ENCODE measurements at places on chromosomes 4 and X. TPM values are rescaled to one million over a fixed set of nuclear protein-coding genes. Genes with fewer than 3 reads are reported as not detected.

DNA sequence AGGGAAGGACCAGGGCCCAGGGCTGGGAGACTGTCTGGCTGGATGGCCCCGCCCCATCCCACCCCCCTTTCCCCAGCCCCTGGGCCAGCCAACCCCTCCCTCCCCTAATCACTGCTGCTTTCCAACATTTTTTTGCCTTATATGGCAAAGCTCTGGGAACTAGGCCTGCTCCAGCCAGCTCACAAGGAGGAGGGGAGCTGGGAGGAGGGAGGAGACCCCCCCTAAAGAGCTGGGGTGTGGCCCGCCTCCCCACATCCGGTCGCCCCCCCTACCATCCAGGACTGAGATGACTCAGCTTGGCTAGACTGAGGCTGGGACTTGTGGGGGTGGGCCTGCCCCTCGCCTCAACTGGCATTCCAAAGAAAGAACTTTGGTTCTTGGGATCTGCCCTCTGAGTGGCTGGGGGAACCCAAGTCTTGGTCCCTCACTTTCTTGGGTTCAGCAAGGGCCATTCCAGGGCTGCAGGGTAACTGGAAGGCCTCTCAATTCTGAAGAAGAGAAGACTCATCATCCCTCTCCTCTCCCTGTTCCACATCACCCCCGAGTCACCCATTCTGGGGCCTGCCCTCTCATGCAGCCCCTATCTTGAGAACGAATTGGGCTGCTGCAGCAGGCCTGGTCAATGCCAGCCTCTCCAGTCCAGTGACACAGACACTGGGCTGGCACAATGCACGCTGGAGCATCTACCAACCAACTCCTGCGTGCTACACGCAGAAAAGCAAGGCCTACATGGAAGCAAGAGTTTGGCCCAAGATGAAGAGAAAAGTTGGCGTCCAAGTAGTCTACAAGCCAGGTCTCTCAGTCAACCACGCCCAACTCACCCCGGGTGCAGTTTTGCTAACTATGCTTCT, 4.8 kb downstream of the FLNA start:
- H3K36me3 ChIP-seq, result no peaks in the 10 kb centered on the region
- H3K4me3 ChIP-seq, result peak overlapping the region; percentile 90
- peak; percentile 67 for DNase-seq
- H3K4me1 ChIP-seq, result peaks cover 4% of the 10 kb centered on the region
- H3K27me3 ChIP-seq, result no peaks in the 10 kb centered on the region

DNA sequence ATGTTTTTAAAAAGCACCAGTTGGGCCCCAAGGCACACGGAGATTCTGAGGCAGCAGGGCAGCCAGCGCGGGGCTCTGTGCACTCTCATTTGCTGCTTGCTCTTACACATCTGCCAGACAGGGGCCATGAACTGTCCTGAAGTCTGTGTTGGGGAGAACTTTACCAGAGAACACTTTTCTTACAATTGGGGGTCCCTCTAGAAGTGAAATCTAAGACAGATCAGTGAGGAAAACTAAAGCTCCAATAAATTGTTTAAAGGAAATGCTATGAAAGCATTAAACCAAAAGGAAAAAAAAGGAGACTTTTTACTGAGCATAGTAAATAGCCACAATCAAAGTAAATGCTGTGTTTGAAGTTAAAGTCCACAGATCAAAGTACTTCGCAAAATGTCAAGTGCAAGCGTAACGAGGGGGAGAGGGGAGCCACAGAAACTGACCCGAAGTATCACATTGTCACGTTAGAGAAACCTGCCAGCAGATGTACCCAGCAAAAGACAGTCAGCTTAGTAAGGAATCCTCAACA, 37.8 kb downstream of the SORBS2 start:
- peaks cover 36% of the 10 kb centered on the region for H3K27me3 ChIP-seq
- no peak overlapping the region for H3K4me3 ChIP-seq
- no peaks in the 10 kb centered on the region for H3K4me1 ChIP-seq

DNA sequence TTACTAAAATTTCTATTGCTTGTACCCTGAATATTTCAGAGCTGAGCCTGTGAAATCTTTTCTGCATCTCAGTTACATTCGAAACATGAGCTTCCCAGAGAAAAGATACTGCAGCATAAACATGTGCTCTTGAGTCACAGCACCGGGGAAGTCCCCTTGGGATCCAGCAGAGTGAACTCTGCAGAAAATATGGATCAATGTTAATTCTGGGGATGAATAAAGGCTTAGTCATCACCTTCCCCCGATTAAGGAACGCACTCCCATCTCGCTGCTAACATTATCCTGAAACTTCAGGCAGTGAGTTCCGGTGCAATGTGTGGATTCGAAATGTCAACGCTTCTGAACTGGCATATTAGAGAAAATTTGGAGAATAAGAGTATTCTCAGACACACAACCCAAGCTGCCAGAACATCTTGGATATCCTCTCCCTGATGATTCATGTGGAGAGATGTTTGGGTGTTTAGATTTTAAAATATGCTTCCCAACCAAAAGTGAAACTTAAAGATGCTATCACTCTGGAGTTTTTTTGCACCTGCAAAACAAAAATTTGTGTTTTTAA, 90.8 kb downstream of the IRF2 start:
- peak overlapping the region; percentile 75 for H3K27ac ChIP-seq
- H3K4me1 ChIP-seq, result peaks cover 83% of the 10 kb centered on the region
- no peak overlapping the region for H3K4me3 ChIP-seq
- peaks cover 6% of the 10 kb centered on the region for H3K36me3 ChIP-seq
- H3K27me3 ChIP-seq, result no peaks in the 10 kb centered on the region

DNA sequence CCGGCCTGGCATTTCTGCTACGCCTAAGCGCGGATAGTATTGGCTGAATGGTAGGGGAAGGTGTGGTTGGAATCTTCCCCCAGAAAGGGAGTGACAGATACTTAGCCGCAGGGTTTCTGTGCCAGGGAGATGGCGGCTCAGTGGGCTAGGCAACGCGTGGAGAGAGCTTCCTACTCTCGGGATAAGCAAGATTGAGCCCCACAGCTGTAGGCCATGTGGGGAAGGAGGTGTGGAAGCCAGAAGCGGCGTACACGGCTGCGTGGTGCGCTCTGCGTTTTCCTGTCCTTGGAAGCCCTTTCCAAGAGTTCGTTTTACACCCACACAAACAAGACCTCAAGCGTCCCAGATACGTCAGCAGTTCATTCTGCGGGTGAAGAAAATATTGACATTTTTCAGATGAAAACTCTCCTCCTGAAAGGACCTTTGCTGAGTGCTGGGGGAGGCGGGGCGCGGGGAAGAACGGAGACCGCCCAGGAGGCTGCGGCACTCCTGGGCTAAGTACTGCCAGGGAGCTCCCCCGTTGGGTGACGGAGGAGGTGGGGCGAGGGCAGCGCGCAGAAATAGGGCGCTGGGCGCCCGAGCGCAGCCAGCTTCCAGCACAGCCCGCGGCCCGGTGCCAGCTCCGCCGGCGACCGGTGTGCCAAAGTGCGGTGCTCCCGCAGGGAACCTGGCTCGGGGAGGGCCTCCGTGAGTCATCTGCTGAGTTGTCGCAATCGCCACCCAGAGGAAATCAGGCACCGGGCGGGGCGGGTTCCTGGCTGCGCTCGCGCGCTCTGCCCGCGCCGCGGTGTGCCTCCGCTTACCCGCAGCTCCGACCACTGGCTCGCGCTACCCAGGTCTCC, at the start of gene GPAT3:
Gene GPAT3, plus strand, starts transcription at position 589 of the 842 bp plus-strand sequence. CDS start 515 bp downstream, outside the sequence.
- H3K36me3 ChIP-seq, result no peaks in the 10 kb centered on the region
- peak within 1 kb of the TSS; percentile 97 for H3K4me3 ChIP-seq
- H3K4me1 ChIP-seq, result peaks cover 22% of the 10 kb centered on the region
- peak within 1 kb of the TSS; percentile 94 for H3K27ac ChIP-seq
- peak; percentile 41 for DNase-seq
- H3K27me3 ChIP-seq, result peaks cover 24% of the 10 kb centered on the region

- H3K27ac ChIP-seq, result no peak overlapping the region
- no peaks in the 10 kb centered on the region for H3K27me3 ChIP-seq
- H3K4me3 ChIP-seq, result no peak overlapping the region
- H3K36me3 ChIP-seq, result no peaks in the 10 kb centered on the region
These were observed 40.5 kb upstream of the RASGEF1B start for GRCh38 chr4:81512001-81512756.

GRCh38 chr4:139774759-139775487, 109.3 kb downstream of the MGST2 start:
- no peak for DNase-seq
- no peaks in the 10 kb centered on the region for H3K27me3 ChIP-seq
- no peaks in the 10 kb centered on the region for H3K4me1 ChIP-seq
- H3K36me3 ChIP-seq, result no peaks in the 10 kb centered on the region

DNA sequence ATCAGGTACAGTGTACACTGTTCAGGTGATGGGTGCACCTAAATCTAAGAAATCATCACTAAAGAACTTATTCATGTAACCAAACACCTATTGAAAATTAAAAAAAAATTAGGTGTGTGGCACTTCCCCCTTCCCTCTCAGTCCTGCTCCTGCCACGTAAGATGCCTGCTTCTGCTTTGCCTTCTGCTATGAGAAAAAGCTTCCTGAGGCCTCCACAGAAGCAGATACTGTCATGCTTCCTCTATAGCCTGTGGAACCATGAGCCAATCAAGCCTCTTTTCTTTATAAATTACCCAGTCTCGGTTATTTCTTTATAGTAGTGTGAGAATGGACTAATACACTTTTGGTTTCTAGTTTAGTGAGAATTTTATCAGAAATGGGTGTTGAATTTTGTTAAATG, 459.8 kb upstream of the DIPK2B start:
- H3K4me3 ChIP-seq, result no peak overlapping the region
- no peak for DNase-seq
- peaks cover 5% of the 10 kb centered on the region for H3K36me3 ChIP-seq
- H3K4me1 ChIP-seq, result no peaks in the 10 kb centered on the region
- H3K27me3 ChIP-seq, result no peaks in the 10 kb centered on the region
- no peak overlapping the region for H3K27ac ChIP-seq

DNA sequence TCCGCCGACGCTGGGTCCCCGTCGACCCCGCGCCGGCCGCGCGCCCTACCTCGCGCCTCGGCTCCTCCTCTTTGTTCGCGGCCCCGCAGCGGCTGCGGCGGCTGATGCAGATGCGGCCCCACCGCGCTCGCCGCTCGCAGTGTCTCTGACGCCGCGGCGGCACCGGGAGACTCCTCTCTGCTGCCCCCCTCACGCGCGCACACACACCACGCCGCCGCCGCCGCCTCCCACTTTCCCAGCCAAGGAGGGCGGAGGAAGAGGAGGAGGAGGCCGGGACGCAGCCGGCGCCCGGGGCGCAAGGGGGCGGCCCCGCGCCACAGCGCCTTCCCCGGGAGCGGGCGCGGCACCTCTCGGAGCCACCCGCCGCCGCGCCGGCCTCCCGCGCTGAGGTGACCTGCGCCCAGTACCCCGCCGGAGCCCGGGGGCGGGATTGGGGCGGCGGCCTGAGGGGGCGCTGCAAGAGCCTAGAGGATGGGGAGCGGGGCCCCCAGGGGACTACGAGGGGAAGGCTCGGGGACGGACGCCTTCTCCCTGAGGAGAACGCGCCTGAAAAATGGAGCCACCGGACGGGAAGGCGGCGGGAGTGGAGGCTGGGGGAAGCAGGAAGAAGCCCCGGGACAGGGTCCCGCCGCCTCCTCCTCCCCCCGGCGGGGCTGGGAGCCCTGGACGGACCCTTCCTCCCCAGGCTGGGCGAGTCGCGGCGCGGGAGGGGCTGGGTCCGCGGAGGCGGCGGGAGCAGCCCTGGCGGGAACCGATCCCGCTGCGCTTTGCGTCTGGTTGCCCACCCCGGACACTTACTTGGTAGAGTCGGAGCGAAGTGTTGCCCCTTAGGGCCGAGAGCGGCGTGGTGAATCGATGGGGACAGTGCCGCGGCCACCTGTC, at the start of gene SH3RF1:
Gene SH3RF1, minus strand, starts transcription at position 147 of the 882 bp plus-strand sequence. CDS start 1,744 bp downstream, outside the sequence.
- DNase-seq, result no peak
- peaks cover 24% of the 10 kb centered on the region for H3K4me1 ChIP-seq
- H3K27me3 ChIP-seq, result peaks cover 42% of the 10 kb centered on the region
- no peak within 1 kb of the TSS for H3K27ac ChIP-seq
- peak within 1 kb of the TSS; percentile 77 for H3K4me3 ChIP-seq
- no peaks in the 10 kb centered on the region for H3K36me3 ChIP-seq

DNA sequence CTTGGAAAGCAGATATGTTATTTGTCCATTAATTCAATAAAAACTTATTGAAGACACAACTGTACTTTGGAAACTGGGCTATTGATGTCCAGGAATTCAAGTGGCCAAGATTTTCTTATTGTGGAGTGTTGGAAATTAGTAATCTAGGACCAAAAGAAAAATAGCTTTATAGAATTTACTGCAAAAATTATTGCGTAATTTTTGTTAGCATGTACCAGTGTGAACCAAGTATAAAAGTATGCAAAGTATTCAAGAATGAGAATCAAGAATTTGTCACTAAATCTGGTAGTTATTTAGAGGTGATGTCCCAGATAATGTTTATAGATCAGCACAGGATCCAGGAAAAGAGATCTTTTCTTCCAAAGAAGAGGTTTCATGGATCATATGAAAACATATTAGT, 468.9 kb upstream of the CTSO start:
- peaks cover 2% of the 10 kb centered on the region for H3K27me3 ChIP-seq
- no peaks in the 10 kb centered on the region for H3K36me3 ChIP-seq
- H3K4me1 ChIP-seq, result no peaks in the 10 kb centered on the region
- no peak for DNase-seq

- H3K36me3 ChIP-seq, result peaks cover under 1% of the 10 kb centered on the region
- no peak for DNase-seq
- peaks cover 5% of the 10 kb centered on the region for H3K4me1 ChIP-seq
- H3K4me3 ChIP-seq, result no peak overlapping the region
These were observed 15.8 kb downstream of the RPL39 start for GRCh38 chrX:119775517-119776238.

- no peaks in the 10 kb centered on the region for H3K4me1 ChIP-seq
- no peak for DNase-seq
- H3K27ac ChIP-seq, result no peak overlapping the region
- H3K4me3 ChIP-seq, result no peak overlapping the region
These were observed 276.7 kb upstream of the GRIA3 start for GRCh38 chrX:122907375-122907774.

GRCh38 chr4:152523731-152524130, 12.2 kb downstream of the FBXW7 start:
- DNase-seq, result no peak
- H3K4me1 ChIP-seq, result peaks cover 33% of the 10 kb centered on the region
- H3K27me3 ChIP-seq, result no peaks in the 10 kb centered on the region
- peaks cover 32% of the 10 kb centered on the region for H3K36me3 ChIP-seq

- peaks cover 7% of the 10 kb centered on the region for H3K36me3 ChIP-seq
- H3K27ac ChIP-seq, result no peak overlapping the region
- H3K4me3 ChIP-seq, result no peak overlapping the region
- no peaks in the 10 kb centered on the region for H3K27me3 ChIP-seq
- DNase-seq, result no peak
These were observed 5.5 kb upstream of the SLC9B1 start for GRCh38 chr4:103024996-103025395.

- H3K27ac ChIP-seq, result no peak overlapping the region
- no peaks in the 10 kb centered on the region for H3K4me1 ChIP-seq
- DNase-seq, result no peak
- no peaks in the 10 kb centered on the region for H3K27me3 ChIP-seq
- H3K4me3 ChIP-seq, result no peak overlapping the region
These were observed 268.2 kb upstream of the TEX13A start for GRCh38 chrX:105488716-105489115.

PHOX2B gene
- not detected for polyA plus RNA-seq

MTNR1A gene
- polyA plus RNA-seq, result not detected

TCEAL7 gene
- polyA plus RNA-seq, result not detected

SCARB2 gene
- 14.0 TPM for polyA plus RNA-seq

PRR32 gene
- not detected for polyA plus RNA-seq

ODAPH gene
- polyA plus RNA-seq, result not detected

ZDHHC15 gene
- polyA plus RNA-seq, result 0.39 TPM
